ENCODE measurements at places on chromosomes 16 and 17.
A peak's percentile ranks its signal among the peaks of the same experiment; 100 is the strongest.

GRCh38 chr16:60027351-60027750 lies 1293.2 kb upstream of the GOT2 start:
- DNase-seq = no peak

- DNase-seq = no peak
Measured at GRCh38 chr17:4548061-4548461, 7.1 kb downstream of the MYBBP1A start.

DNA sequence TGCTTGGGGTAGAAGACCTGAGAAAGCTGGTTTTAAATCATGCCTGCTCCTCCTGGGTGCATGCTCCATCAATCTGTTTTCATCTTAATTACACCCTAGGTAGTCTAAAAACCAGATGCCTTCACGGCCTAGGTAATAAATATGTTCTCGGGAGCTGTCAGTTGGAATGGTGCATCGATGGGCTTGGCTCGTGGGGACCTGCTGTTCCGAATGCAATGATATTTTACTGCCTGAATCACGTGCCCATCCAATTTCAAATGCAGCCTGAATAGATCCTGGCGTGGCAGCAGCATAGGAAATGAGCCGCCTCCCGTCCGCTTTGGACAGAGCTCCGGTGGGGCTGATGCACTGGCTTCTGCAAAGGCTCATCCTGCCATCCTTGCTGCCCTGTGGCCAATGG lies 18.8 kb upstream of the FAAP100 start:
- DNase-seq = no peak

DNA sequence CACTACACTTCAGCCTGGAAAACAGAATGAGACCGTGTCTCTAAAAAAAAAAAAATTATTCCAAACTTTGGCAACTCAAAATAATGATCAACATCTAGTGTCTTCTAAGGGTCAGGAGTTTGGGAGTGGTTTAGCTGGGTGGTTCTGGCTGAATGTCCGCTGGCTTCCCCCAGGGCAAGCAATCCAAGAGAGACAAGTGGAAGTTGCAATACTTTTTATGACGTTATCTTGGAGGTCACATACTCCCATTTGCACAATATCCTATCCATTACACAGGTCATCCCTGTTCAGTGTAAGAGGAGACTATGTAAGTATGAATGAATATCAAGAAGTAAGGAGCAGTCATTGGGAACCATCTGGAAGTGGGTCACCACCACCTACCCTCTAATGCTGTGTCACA lies 15.2 kb upstream of the CLEC3A start:
- no peak for DNase-seq

DNA sequence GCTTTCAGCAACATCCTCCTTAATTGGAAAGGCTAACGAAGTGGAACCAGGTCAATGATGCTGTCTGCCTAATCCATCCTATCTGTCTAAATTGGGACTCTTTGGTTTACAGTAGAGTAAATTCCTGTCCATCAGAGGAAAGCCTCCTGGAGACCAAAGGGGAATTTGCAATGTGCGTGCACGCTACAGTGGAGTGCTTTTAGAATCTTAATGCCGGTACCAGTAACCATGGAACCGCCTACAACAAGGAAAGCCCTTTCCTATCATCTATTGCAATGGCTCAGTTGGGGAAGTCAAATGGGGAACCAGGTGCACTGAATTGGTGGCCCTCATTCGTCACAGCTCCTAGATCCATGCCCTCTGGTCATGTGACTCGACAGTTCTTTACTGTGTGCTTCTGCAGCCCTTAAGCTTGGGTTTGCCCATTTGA lies 110.1 kb downstream of the XYLT1 start:
- DNase-seq = no peak

- DNase-seq = peak; percentile 79
Measured at GRCh38 chr17:8887834-8888703, 20.6 kb upstream of the PIK3R6 start.

GRCh38 chr16:52725043-52725442 lies 178.1 kb upstream of the TOX3 start:
- no peak for DNase-seq

- no peak for DNase-seq
Measured at GRCh38 chr16:19601083-19601976, 45.8 kb downstream of the VPS35L start.

GRCh38 chr16:49464093-49464492 lies 90.5 kb downstream of the C16orf78 start:
- DNase-seq = no peak

- DNase-seq = no peak
Measured at GRCh38 chr16:67801883-67802282, 4.5 kb downstream of the RANBP10 start.

DNA sequence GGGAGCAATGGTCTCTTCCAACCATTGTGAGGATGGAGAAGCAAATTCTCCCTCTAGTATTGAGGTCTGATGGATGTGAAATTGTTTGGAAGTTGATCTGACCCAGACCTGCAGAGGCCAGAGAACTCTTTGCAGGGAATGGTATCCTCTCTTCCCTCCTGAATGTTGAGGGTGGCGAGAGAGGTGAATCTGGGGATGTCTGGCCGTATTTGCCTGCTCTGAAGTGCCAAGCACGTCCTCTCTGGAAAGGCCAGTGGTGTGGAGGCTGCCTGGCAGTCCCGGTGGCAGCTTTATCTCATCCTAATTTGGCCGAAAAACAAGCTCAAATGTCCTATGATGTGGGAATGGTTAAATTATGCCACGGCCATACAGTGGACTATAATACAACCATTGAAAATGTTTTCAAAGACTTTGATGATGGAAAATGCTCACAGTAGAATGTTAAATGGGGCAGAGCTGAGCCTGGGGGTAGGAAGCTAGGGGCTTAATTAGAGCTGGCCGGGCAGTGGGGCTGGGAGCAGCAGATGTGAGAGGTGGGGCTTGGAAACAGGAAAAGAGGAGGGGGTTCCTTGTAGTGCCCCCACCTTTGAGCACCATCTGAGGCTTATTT lies 30.8 kb downstream of the WSCD1 start:
- no peak for DNase-seq

GRCh38 chr16:52051414-52052172 lies 495.4 kb downstream of the TOX3 start:
- DNase-seq = no peak

DNA sequence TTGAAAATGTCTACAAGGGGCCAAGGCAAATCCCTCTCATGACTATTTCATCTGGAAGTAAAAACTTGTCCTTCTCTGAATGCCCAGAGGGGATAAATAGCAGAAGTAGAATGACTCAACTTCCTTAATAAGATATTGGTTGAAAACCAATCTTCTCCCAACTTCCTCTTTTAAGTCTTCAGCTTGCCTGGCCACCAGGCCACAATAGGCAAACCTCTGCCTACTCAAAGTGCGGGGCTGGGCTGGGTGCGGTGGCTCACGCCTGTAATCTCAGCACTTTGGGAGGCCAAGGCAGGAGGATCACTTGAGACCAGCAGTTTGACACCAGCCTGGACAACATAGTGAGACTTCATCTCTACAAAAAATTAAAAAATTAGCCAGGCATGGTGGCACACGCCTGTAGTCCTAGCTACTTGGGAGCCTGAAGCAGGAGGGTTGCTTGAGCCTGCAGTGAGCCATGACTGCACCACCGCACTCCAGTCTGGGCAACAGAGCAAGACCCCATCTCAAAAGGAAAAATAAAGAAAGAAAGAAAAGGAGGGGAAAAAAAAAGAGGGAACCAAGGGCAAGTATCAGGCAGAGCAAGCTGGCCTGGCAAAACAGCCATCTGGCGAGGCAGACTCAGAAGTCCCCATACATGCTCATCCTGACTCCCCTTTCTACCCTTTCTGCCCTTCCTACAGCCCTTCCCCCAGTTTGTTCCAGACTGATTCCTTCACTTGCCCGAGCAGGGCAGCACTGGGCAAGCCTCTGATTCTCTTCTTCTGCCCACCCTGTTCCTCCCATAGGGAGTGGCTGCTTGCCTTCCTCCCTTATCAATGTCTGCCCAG lies 20.6 kb downstream of the MAP3K14 start:
- DNase-seq = peak; percentile 73

- DNase-seq = no peak
Measured at GRCh38 chr16:57577691-57578224, 35.3 kb downstream of the ADGRG5 start.

DNA sequence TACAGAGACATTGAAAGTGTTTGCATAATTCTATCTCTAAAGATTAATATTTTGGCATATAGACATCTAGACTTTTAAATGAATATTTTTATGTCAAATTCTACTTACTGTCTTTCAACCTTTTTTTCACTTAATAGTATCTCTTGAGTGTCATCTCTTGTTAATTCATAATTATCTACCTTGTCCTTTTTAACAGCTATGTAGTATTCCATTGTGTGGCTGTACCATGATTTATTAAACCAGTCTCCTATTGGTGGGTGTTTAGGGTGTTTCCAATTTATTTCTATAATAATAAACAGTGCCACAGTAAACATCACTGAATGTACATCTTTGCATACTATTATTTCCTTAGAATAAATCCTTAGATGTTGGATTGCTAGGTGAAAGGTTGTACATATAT lies 16.3 kb upstream of the RNF222 start:
- DNase-seq = no peak

Measured in aorta (tissue), 5 donors.